ENCODE measurements at places on chromosomes 2 and 18. TPM values are rescaled to one million over a fixed set of nuclear protein-coding genes. Genes with fewer than 3 reads are reported as not detected.

FASTKD2 gene
- 19.8 TPM for total RNA-seq

M1AP gene
- total RNA-seq, result not detected

DNA sequence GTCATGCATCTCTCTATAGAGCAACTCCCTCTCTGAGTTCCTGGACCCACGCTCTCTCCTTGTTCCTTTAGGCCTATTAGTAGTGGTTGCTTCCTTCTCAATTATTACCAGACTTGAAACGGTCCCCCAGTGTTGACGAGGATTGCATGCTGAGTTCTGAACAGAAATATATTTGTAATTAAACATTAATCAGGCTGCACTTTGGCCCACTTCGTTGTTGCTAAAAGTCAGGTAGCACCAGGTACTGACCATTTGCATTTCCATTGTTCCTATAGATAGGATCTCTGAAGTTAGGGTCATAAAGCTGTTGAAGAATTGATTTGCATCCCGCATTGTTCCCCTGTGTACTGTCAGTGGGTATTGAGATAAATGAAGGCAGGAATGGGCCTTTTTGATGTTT is 36.9 kb upstream of the TTR start:
- no peak for DNase-seq
- no peak overlapping the region for H3K4me3 ChIP-seq
- H3K36me3 ChIP-seq, result no peaks in the 10 kb centered on the region
- no peak overlapping the region for H3K27ac ChIP-seq
- peaks cover 6% of the 10 kb centered on the region for H3K27me3 ChIP-seq
- peaks cover 2% of the 10 kb centered on the region for H3K4me1 ChIP-seq

GRCh38 chr2:175282886-175283285 is 101.4 kb upstream of the ATP5MC3 start:
- peaks cover 5% of the 10 kb centered on the region for H3K27me3 ChIP-seq
- H3K4me1 ChIP-seq, result no peaks in the 10 kb centered on the region
- H3K27ac ChIP-seq, result no peak overlapping the region
- DNase-seq, result no peak

DNA sequence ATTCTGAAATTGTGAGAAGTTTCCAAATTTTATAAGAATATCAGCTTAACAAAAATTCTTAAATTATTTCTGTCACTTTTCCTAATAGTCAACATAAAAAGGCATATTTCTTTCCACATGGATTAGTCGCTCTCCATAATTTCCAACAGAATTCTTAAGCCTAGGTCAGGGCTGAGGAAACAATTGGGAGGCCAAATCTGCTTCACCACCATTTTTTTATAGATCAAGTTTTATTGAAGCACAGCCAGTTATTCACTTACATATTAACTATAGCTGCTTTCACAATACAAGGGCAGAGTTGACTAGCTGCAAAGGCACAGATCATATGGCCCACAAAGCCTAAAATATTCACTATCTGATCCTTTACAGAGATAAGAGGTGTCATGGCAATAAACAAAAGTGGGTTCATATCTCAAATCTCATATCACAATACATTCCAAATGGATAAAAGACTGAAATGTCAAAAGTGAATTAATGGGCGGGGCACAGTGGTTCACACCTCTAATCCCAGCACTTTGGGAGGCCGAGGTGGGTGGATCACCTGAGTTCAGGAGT is 18.7 kb downstream of the MEMO1 start:
- H3K27ac ChIP-seq, result no peak overlapping the region
- H3K4me1 ChIP-seq, result peaks cover 20% of the 10 kb centered on the region
- no peak for DNase-seq
- H3K36me3 ChIP-seq, result peaks cover 23% of the 10 kb centered on the region

- no peak for DNase-seq
- no peak overlapping the region for H3K27ac ChIP-seq
- peaks cover 6% of the 10 kb centered on the region for H3K36me3 ChIP-seq
- peaks cover 23% of the 10 kb centered on the region for H3K4me1 ChIP-seq
- H3K4me3 ChIP-seq, result no peak overlapping the region
These were observed 136.3 kb downstream of the ZEB2 start for GRCh38 chr2:144383571-144384100.

DSG1 gene
- total RNA-seq, result not detected
